ENCODE measurements at places on chromosomes 1 and 21.

GRCh38 chr1:20775700-20776099 is 11.4 kb downstream of the HP1BP3 start:
- DNase-seq = no peak
- H3K27me3 ChIP-seq = no peaks in the 10 kb centered on the region
- no peak overlapping the region for H3K27ac ChIP-seq
- H3K4me3 ChIP-seq = no peak overlapping the region
- peaks cover 1% of the 10 kb centered on the region for H3K4me1 ChIP-seq

GRCh38 chr1:150973836-150974579 is 627 bp downstream of the CERS2 start:
- H3K4me1 ChIP-seq = peaks cover 42% of the 10 kb centered on the region
- peak overlapping the region; percentile 84 for H3K4me3 ChIP-seq
- H3K36me3 ChIP-seq = no peaks in the 10 kb centered on the region
- peak; percentile 23 for DNase-seq
- H3K27me3 ChIP-seq = no peaks in the 10 kb centered on the region

DNA sequence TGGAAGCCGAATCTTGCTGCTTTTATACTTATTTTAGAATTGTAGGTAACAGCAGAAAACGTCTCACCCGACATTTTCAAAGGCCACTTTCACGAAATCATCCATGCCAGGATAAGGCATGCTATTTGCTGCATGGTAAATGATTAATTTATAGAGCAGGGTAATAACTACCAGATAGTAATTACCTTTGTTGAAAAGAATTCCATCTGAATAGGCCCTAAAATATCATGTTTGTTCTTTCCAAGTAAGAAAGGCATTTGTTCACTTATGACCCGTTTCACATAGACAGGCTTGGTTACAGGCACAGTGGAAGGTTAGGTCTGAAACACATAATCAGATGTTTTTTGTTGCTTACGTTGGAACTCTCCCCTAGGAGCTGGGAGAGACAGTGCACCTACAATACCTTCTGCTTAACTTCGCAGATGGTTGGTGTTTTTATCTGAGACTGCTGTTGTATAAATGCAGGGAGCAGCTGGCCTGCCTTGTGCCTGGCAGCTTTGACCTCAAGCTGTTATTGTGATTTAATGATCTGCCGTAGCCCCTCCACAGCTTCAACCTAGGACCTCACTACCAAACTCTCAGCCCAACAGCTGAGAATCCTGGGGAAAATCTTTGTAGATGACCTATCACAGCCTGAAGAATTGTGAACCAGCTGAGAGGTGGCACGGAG is 1.6 kb downstream of the SLC44A3 start:
- H3K4me1 ChIP-seq = peaks cover 16% of the 10 kb centered on the region
- DNase-seq = no peak
- H3K4me3 ChIP-seq = no peak overlapping the region
- H3K27ac ChIP-seq = peak overlapping the region; percentile 97

GRCh38 chr1:11045428-11046269 is 1.4 kb downstream of the MASP2 start:
- no peaks in the 10 kb centered on the region for H3K4me1 ChIP-seq
- DNase-seq = no peak
- H3K27ac ChIP-seq = no peak overlapping the region
- no peaks in the 10 kb centered on the region for H3K27me3 ChIP-seq
- H3K36me3 ChIP-seq = no peaks in the 10 kb centered on the region
- H3K4me3 ChIP-seq = no peak overlapping the region

- no peaks in the 10 kb centered on the region for H3K36me3 ChIP-seq
- H3K4me3 ChIP-seq = no peak overlapping the region
- no peak overlapping the region for H3K27ac ChIP-seq
- H3K4me1 ChIP-seq = no peaks in the 10 kb centered on the region
- H3K27me3 ChIP-seq = no peaks in the 10 kb centered on the region
These were observed 15.0 kb upstream of the IL20 start for GRCh38 chr1:206850401-206850800.

- peaks cover 2% of the 10 kb centered on the region for H3K4me1 ChIP-seq
- DNase-seq = no peak
- peaks cover 15% of the 10 kb centered on the region for H3K27me3 ChIP-seq
- H3K36me3 ChIP-seq = no peaks in the 10 kb centered on the region
These were observed 21.5 kb upstream of the LEFTY2 start for GRCh38 chr1:225962440-225962975.

DNA sequence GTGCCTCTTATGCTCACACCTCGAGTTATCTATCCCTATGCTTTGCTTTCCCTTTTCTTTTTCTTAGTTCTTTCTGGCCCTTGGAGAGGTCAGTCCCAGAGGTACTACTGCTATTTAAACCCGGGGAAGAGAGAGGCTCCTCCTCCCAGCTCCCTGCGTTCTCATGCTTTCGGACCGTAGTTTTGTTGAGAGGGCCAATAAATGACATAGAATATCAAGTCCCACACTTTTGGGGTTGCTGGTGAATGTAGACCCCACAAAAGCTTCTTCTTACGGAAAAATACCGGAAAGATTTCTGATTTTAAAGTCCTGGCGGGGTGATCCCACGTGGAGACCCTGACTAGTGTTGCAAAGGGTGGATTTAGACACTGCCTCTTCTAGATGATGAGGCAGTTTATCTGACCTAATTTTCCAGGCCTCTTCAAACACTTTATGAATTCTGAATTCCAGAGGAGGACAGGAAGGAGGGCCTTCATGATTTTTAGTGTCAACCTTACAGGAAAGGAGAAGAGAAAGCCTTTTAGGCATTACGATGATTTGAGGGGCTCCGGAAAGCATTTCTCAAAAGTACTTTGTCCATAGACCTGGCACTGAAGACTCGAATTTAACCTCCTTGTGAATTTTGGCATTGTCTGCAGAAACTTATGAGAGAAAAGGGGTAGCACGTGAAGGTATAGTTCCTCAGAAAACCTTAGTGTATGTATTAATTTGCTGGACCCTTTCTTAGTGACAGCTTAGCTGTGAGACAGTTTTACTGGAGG is 694 bp downstream of the TMEM167B start:
- DNase-seq = peak; percentile 85
- H3K27me3 ChIP-seq = no peaks in the 10 kb centered on the region
- peak overlapping the region; percentile 85 for H3K27ac ChIP-seq

DNA sequence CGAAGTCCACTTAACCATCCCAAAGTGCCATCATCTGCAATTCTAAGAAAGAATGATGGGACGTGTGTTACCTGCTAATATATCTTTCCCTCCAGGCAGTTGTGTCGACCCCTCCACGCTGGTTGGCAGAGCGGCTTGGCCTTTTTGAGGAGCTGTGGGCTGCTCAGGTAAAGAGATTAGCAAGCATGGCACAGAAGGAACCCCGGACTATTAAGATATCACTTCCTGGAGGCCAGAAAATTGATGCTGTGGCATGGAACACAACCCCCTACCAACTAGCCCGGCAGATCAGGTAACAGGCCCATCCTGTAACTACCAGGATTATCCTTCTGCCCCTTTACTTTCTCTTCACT is 520 bp downstream of the TARS2 start:
- no peak for DNase-seq
- peaks cover 11% of the 10 kb centered on the region for H3K36me3 ChIP-seq
- H3K4me3 ChIP-seq = peak overlapping the region; percentile 94
- H3K4me1 ChIP-seq = peaks cover 4% of the 10 kb centered on the region
- H3K27ac ChIP-seq = no peak overlapping the region

- peaks cover 7% of the 10 kb centered on the region for H3K4me1 ChIP-seq
- DNase-seq = no peak
- no peaks in the 10 kb centered on the region for H3K36me3 ChIP-seq
- no peaks in the 10 kb centered on the region for H3K27me3 ChIP-seq
These were observed 214.5 kb upstream of the CAMK1G start for GRCh38 chr1:209368864-209369598.

DNA sequence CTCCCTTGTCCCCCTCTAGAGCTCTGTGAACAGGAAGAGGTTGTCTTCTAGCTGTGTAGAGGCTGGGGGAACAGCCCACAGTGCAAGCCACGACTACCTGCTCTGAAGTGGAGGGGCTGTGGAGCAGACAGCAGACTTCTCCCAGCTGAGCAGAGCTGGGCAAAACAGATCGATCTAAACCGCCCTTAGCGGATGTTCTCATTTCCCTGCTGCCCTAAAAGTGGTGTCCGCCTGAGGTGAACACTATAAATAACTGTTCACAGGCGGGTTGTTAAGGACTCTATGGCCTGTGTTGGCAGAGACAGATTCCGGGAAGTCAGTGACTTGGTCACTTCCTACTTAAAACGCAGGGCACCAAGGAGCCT is 203.2 kb downstream of the RHOU start:
- peaks cover 22% of the 10 kb centered on the region for H3K27me3 ChIP-seq
- H3K4me1 ChIP-seq = peaks cover 2% of the 10 kb centered on the region
- no peak overlapping the region for H3K27ac ChIP-seq
- no peaks in the 10 kb centered on the region for H3K36me3 ChIP-seq
- H3K4me3 ChIP-seq = no peak overlapping the region
- DNase-seq = no peak
